ENCODE measurements at places on chromosomes 1 and 21.
A peak's percentile ranks its signal among the peaks of the same experiment; 100 is the strongest.

GRCh38 chr21:35367553-35367952 lies 318.5 kb upstream of the RUNX1 start:
- no peak for DNase-seq

GRCh38 chr1:172185211-172185610 lies 235.3 kb upstream of the C1orf105 start:
- no peak for DNase-seq

DNA sequence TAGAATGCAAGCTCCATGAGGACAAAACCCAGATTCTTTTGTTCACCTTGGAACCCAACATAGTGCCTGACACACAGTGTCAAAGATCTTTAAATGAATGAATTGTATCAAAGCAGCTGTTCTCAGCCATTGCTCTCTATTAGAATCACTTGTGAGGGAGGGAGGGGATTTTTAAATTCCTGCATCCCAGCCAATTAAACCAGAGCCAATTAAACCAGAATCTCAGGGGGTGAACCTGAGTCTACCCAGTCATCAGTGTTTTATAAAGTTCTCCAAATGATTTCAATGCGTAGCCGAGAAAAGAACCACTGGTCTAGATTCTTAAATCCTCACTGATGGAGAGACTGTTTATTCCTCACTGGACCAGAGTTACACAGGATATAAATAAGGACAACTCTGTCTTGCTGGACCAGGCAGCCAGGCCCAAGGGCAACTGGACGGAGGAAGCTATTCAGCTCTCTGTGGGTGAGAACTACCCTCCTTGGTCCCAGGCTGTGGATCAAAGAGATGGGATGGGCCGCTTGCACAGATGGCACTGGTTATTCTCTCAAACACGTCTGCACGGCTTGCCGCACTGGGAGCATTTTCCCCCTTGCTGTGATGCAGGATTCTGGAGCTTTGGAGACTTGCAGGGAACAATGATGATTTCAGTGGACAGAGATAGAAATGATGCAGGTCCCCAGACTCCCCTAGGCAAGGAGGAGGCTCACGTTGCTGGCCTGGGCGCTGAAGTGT lies 20.0 kb upstream of the CDCA8 start:
- no peak for DNase-seq

- no peak for DNase-seq
Observed at GRCh38 chr21:15273244-15273643, 208.4 kb upstream of the NRIP1 start.

DNA sequence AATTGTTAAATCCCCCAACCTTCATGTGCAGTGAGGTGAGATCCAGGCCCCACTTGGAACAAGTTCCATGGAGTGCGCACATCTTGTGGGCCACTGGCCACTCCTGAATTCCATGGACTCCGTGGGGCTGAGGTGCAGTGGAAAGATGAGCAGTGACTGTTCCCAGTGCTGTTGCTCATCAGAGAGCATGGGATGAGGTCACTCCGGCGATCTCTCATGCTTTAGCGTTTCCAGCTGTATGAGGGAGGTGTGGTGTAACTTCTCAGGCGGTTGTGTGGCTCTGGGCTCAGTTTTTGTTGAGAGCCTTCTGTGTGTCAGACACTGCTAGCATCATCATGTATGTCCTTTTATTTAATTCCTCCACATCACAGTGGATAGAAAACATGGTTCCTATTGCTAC lies 96.2 kb downstream of the GALNT2 start:
- no peak for DNase-seq

GRCh38 chr1:178599745-178600144 lies 86.8 kb downstream of the TEX35 start:
- no peak for DNase-seq

GRCh38 chr1:46568461-46568891 lies 17.0 kb upstream of the KNCN start:
- DNase-seq, result no peak

- no peak for DNase-seq
Observed at GRCh38 chr1:32741059-32741412, 38.5 kb upstream of the SYNC start.

DNA sequence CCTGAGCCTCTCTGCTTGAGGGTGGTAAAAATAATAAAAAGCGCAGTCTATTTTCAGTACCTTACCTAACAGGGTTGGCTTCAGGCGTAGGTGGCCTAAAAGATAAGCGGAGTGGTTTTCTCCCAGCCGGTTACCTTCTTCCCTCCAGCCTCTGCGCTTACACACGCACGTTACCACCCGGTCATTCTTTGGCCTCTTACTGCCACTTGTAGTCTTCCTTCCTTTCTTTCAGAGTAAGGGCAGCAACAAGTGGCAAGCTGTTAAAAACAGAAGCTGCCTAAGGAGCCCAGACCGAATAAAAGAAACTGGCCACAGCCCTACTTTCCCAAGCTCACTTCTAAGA lies 35.4 kb downstream of the CLCA1 start:
- no peak for DNase-seq

GRCh38 chr1:101060992-101061391 lies 35.4 kb upstream of the DPH5 start:
- DNase-seq, result no peak

GRCh38 chr1:6168947-6169586 lies 11.1 kb downstream of the CHD5 start:
- no peak for DNase-seq

- no peak for DNase-seq
Observed at GRCh38 chr1:59511476-59512465, 214.9 kb downstream of the FGGY start.

GRCh38 chr21:41425954-41426675 lies at the start of gene MX1:
TSS of gene MX1 (plus strand) at chr21:41426239. CDS start at chr21:41432071, 5,832 bp downstream.
- peak; percentile 81 for DNase-seq

GRCh38 chr1:55957276-55957675 lies 622.1 kb downstream of the PLPP3 start:
- no peak for DNase-seq

DNA sequence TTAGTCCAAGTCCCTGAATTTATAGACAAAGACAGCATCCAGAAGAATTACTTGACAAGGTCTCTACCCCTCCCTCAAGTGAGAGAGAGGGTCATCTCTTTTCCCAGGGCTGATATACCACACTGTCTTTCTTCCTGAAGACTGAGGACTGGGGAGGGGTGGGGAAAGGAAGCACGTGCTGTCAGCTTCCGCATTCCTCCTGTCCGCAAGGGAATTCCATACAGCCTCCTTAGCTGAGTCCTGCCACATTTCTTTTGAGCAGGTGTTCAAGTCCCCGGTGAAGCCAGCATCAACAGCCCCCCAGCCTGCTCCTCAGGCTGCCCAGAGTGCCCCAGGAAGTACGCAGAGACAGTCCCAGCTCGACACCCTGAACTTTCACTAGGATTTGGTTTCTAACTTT lies 34.2 kb downstream of the PCAT6 start:
- no peak for DNase-seq

DNA sequence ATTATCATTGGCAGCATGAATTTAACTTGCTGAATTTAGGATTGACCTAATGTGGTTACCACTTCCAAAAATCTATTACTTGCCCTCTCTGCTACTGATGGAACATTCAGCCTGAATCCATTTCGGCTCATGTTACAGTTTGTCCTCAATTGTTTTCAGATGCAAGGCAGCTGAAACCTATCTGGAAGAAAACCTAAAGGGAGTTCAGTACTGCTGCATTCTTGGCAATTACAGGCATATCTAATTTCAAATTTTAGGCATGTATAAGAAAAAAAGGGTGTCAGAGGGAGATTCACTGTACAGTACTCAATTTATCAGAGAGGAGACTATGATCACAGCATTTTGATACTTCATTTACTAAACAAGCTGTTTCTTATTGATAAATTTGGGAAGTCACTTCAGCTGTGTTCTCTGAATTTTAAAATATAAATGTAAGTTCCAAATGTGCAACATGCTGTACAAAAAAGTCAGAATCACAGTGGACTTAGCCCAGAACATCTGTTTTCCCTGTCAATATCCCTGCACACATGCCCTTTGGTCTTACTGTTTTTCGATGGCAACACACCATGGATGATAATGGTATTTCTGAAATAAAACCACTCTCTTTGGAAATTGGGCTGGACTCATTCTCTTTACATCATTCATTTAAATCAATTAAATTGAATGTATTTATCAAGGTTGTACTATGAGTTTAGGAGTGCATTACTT lies 651.6 kb upstream of the ADGRL4 start:
- no peak for DNase-seq

DNA sequence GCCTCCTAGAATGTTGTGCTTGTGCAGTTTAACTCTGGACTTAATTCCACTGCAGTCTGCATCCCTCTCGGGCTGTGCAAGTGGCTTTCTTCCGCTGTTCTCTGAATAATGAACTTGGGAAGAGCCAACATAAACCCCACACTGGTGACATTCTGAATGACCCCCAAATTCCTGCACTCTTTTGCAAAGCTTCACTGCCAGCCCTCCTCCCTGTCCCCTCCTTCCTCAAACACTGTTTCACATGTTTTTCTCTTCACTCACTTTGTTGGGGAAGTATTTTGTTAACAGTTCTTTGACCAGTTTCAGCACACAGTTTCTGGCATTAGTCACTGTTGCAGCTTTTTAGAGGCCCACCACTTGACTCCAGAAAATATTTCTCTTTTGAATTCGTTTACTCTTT lies 39.7 kb downstream of the GNG12 start:
- no peak for DNase-seq

DNA sequence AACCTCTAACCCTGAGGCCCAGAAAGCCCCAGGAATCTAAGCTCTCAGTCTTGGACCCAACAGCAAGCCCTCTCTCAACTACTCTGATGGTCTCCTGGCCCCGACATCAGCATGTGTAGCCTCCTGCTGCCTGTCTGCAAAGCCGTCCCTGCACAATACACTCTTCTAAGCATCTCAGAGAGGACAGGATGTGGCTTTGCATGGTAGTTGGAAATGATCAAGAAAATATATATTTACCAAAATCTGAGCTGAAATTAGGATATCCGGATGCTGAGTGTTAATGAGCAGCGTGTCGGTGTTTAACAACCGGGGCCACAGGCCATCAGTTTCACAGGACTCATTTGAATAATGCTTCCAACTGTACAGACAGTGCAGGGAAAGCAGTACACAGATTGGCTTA lies 59.1 kb upstream of the SIM2 start:
- no peak for DNase-seq

- no peak for DNase-seq
Observed at GRCh38 chr1:53909946-53910345, 16.0 kb downstream of the DIO1 start.

GRCh38 chr1:185068341-185068740 lies 23.0 kb downstream of the RNF2 start:
- DNase-seq, result no peak

DNA sequence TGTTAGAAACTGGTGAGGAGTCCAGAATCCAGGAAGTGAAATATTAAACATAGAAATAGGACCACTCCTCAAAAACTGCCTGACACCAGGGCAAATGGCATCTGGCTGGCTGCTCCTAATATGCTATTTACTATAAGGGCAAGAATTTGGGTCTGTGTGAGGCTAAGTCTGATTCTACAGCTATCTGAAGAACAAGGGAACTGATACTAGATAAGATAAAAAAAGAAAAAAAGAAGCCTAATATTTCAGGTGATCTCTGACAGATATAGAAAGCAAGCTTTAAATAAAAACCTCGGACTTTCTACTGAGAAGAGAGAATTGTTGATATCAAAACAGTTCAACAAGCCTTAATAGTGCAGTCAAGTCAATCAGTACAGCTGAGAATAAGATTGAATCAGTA lies 42.1 kb upstream of the VAV3 start:
- no peak for DNase-seq

DNA sequence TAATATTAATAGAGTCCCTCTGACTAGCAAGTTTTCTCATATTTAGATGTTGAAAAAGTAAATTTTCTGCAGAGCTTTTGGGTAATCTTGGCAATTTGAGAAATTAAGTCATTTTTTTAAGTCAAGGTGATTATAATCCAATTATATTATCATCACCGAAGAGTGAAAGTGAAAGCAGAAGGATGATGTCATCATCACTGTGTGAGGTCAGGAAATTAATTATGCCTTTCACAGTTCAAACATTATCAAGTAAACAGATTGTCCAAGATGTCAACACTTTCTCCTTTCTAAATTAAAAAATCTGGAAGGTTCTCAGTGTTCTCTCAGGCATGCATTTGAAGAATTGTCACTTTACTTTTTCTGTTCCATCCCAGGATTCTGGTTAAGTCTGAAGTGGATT lies 296.0 kb downstream of the TBX15 start:
- DNase-seq, result no peak
